ENCODE measurements at places on chromosomes 4 and X.

DNA sequence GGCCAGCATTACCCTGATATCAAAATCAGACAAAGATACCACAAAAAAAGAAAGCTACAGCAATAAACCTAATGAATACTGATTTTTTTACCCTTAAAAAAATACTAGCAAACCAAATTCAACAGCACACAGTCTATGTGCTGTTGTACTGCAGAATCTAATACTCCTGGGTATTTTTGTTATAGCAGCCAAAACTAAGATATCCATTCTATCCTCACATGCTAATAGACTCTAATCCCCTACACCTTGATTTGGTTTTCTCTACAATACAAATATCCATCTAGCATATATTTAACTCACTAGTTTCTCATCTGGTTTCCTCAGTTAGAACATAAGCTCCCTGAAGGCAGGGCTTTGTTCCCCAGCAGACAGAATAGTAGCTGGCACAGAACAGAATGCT is 12.4 kb downstream of the CLOCK start:
- DNase-seq: no peak

DNA sequence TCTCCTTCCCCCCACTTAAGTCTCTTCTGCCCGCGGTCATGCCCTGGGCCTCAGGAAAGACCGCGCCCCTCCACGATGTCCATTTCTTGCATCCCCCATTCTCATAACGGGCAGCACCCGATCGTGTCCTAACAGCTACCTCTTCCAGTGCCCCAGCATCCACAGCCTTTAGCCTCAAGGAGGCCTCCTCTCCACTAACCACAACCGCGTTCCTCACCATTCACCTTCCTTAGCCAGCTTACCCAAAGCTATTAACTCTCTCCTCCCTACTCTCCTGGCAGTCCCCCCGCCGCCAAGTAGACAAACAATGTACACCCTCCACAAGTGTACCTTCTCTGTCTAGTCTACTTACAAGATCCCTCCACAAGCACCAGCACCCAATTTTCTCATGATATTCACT is 58.6 kb upstream of the PAGE5 start:
- DNase-seq: no peak

- DNase-seq: no peak
Observed at GRCh38 chr4:6464842-6465588, 7.4 kb downstream of the PPP2R2C start.

DNA sequence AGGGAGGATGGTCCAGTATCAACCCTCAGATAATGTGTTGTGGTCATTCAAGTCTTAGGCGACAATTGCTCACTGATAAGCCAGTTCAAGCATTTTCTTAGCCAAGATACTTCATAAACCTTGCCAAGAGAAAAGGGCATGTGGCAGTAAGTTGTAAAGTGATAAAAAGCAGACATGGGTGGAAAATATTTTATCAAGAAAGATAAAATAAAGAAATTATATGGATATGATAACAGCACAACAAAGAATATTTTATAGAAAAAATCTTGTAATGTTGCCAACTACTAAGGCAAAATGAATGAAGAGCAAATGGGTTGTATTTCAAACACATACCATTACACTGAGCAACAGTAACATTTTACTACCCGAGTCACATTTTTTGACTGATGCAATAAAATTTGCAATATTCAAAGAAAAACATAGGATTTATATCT is 217.4 kb upstream of the PITX2 start:
- DNase-seq: no peak

Measured in NCI-H2107 (cell line).